ENCODE measurements at places on chromosomes 12 and 14.
A peak's percentile ranks its signal among the peaks of the same experiment; 100 is the strongest.

DNA sequence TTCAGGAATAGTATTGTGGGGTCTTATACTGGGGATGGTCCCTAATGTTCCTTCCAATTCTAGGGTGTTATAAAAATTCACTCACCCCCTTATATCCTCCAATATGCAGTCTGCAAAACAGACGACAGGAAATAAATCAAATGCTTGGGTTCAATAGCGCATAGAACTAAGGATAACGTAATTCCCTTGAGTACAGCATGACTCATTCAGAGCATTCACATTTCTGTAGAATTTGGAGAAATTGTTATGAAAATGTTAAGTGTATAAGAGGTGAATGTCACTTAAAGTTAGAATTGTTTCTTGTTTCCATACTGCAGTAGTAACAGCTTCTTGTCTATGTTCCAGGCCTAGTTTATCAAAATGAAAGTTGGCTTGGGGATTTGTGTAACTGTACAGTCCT, 271.4 kb downstream of the RPS29 start:
- no peak for DNase-seq

DNA sequence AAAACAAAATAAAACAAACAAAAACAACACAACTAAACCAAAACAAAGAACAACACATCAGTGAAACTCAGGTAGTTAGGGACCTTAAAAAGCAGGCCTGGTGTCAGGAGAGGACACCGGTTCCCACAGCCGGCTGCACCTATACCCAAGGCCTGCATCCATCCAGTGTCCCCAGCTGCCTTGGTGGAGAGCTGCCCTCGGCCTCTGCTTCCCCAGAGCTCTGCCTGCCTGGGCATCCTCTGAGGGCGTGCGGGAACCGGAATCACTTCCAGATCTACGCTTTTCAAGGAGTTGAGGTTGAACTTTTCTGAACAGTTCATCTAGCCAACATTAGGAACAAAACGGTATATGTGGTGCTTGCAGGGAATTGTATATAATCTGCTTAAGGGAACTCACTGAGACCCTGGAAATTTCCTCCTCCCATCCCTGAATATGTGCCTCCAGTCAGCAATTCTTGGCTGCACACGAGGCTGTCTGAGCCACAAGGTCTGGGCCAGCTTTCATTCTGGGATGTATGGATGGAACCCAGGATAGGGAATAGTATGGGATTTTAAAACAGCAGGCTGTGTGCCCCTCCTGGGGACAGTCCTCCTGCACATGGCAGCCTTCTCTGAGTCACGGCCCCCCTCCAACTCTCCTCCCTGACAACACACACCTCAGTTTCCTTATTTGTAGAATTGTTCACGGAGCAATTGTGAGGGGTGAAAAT, 319.0 kb upstream of the RTL1 start:
- DNase-seq, result no peak

GRCh38 chr14:60705100-60705499, 19.1 kb downstream of the SIX4 start:
- DNase-seq, result no peak

DNA sequence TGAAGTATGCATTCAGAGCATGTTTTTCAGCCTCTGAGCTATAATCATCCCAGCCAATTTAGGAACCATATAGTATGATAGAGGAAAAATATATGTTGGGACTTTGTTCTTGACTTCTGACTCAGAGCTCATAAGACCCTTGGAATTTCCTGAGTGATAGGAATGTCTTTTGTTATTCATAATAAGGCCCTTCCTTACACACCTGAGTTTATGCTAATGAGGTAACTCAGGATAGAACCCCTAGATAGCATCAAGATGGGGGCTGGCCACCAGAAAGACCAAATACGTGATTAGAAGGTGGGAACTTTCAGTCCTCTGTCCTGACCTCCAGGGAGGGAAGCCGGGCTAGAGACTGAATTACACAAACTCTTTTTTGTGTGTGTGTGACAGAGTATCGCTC, 32.4 kb upstream of the PLEK2 start:
- no peak for DNase-seq

GRCh38 chr12:107105410-107105703, 12.0 kb upstream of the CRY1 start:
- no peak for DNase-seq

DNA sequence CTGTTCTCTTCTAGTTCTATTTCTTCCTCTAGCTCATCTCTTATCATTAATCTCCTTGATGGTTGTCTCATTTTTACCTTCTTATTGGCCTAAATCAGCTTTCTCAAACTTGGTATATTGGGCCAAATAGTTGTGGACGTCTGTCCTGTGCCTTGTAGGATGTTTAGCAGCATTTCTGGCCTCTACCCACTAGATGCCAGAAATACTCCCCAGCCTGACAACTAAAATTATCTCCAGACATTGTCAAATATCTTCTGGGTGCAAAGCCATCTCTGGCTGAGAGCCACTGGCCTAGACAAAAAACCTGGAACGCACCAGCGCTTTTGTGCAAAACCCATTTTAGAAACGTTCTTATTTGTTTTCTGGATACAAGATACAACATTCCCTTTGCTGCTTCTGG, 38.8 kb upstream of the LRRC10 start:
- DNase-seq, result no peak

- DNase-seq, result no peak
These were observed 161.3 kb upstream of the CAND1 start for GRCh38 chr12:67107751-67108269.

GRCh38 chr14:95562892-95563685, 28.2 kb downstream of the GLRX5 start:
- no peak for DNase-seq

GRCh38 chr12:23810329-23810902, 139.1 kb downstream of the SOX5 start:
- no peak for DNase-seq

DNA sequence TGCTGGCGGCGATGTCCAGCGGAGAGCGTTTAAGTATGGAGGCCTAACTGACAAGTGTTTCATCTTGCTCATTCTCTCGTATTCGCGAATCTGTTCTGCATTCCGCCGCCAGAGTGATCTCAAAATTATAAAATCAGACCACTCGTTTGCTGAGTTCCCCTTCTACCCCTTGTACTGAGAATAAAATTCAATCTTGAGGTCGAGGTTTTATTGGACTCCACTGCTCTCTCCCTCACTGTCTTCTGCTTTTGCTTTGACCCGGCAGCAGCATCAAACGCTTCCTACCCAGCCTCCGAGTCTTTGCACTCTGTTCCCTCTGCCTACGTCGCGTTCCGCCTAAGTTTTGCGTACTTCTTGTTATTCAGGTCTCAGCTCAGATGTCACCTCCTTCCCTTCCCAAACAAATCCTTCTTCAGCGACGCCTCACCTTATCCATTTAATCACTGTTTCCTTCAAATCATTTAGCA, 462 bp downstream of the KNTC1 start:
- no peak for DNase-seq

- no peak for DNase-seq
These were observed 45.8 kb downstream of the NEUROD4 start for GRCh38 chr12:55065535-55065934.

DNA sequence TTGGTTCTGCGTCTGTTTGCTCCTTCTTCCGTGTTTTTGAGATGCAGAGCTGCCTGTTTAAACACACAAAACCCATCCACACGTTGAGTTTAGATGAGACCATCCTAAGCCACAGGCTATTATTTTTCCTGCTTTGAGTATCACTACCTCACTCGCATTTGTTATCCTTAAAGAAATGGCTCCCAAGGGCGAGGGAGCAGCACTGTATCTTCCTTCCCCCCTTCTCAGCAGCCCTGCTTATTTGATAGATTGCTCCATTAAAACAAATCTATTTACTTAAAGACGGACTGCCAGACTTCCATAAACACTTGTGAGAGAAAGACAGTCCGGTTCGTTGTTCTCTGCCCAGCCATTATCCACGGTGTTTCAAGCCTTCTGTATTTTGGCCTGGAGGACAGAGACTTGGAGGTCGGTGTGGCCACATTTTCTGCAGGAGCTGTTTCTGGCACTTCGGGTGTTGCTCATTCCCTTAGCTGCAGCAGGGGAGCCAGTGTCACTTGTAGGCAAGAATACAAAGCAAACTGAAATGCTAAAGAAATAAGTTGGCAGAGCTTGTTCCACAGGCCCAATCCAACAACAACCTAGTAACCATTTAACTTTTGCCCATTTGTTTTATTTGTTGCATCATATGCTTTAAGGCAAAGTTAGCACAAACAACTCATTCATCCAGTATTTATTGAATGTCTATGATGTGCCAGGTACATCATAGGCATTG, 275.4 kb downstream of the TTC6 start:
- DNase-seq, result no peak

GRCh38 chr12:123064885-123065619, 84.6 kb downstream of the ARL6IP4 start:
- DNase-seq, result no peak

DNA sequence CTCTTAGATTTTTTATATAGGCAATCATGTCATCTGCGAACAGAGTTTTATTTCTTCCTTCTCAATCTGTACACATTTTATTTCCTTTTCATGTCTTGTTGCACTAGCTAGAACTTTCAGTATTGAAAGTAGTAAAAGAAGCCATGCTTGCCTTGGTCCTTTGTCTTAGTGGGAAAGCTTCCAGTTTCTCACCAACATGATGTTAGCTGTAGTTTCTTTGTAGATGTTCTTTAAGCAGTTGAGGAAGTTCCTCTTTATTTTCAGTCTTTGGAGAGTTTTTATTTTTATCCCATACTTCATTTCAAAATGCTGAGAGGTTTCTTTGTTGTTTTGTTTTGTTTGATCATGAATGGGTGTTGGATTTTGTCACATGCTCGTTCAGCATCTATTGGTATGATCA, 12.7 kb upstream of the RIMKLB start:
- DNase-seq, result no peak

DNA sequence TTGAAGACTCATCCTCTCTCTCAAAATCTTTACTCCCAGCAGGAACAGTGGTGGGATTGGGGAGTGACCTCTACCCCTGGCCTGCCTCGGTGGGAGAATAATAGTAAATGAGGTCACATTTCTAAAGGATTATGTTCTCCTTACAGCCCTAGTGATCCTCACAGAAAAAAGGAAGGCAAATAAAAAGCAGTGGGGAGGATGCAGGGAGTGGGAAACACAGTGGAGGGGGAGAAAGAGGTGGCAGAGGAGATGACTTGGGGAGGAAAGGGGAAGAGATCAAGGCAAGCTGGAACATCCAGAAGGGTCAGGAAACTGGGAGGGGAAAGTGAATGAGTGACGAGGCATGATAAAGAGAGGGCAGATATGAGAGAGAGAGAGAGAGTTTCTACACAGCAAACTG, 8.3 kb upstream of the SYNDIG1L start:
- no peak for DNase-seq

- peak; percentile 55 for DNase-seq
These were observed 21.4 kb upstream of the APPL2 start for GRCh38 chr12:105257321-105257728.

GRCh38 chr12:92786045-92786444, 83.3 kb downstream of the PLEKHG7 start:
- no peak for DNase-seq

GRCh38 chr12:48005001-48005749, 899 bp upstream of the COL2A1 start:
- no peak for DNase-seq

- DNase-seq, result no peak
These were observed 52.1 kb upstream of the ATP2B1 start for GRCh38 chr12:89760783-89761182.

- DNase-seq, result no peak
These were observed 66.8 kb upstream of the FICD start for GRCh38 chr12:108448246-108448645.

DNA sequence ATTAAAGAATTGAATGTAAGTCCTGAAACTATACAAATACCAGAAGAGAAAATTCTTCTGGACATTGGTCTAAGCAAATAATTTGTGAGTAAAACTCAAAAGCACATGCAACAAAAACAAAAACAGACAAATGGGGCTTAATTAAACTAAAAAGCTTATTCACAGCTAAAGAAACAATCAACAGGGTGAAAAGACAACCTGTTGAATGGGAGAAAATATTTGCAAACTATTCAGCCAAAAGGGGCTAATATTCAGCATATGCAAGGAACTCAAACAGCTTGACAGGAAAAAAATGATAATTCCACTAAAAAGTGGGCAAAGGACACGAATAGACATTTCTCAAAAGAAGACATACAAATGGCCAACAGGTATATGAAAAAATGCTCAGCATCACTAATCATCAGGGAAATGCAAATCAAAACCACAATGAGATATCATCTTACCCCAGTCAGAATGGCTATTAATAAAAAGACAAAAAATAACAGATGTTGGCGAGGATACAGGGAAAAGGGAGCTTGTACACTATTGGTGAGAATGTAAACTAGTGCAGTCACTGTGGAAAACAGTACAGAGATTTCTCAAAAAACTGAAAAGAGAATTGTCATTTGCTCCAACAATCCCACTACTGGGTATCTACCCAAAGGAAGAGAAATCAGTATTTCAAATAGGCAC, 177.5 kb upstream of the RTL1 start:
- no peak for DNase-seq

- no peak for DNase-seq
These were observed at the start of gene ADSS1 for GRCh38 chr14:104723651-104724406. ADSS1 (plus strand) TSS chr14:104724229; CDS start chr14:104724271, 42 bp downstream.

- DNase-seq, result no peak
These were observed 53.4 kb downstream of the FLRT2 start for GRCh38 chr14:85583380-85583779.

DNA sequence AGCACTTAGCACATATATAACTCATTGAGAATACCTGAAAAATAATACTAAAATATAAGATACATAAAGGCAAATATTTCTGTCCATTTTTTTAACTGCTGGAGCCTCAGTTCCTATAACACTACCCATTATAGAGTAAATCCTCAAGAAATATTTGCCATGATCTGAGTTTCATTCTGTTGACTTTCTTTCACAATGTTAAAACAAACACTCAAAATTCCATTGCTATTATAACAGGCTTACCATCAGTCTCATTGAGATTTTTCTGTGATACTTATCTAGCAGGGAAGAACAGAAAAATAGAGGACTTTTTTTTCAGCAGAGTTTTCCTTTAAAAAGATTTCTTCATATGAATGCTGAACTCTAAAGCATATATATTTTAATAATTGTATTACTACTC, 24.5 kb downstream of the LMO3 start:
- DNase-seq, result no peak

- DNase-seq, result no peak
These were observed 333.6 kb downstream of the DPF3 start for GRCh38 chr14:72560331-72560730.

DNA sequence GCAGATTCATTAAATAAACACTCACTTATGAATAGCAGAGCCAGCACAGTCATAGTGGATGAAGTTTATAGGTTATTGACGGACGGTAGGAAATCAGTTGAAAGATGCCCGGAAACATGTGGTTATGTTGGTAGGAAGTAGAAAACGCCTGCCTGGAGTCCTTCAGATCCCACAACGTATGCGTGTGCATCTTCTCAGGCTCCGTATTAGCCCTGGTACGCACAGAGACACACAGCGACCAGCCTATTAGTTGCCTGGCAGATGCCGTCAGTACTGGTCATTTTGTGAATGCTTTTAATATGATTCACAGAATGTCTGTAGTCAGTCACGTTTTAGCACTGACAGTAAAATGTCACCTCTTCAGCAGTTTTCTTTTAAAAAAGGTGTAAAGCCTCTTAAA, 196.4 kb downstream of the RGS6 start:
- DNase-seq, result no peak

- DNase-seq, result no peak
These were observed 84.0 kb upstream of the PRICKLE1 start for GRCh38 chr12:42673535-42673934.

GRCh38 chr14:89013098-89013504, 188.7 kb downstream of the TTC8 start:
- no peak for DNase-seq

GRCh38 chr14:76780360-76780759, 19.1 kb downstream of the VASH1 start:
- DNase-seq, result no peak

GRCh38 chr14:79587875-79588274, 623.4 kb downstream of the DIO2 start:
- no peak for DNase-seq

- no peak for DNase-seq
These were observed 34.4 kb downstream of the PROX2 start for GRCh38 chr14:74841230-74842207.

Measured in AG04450 (cell line).